ENCODE measurements at places on chromosomes 5 and 9. TPM values are rescaled to one million over a fixed set of nuclear protein-coding genes. Genes with fewer than 3 reads are reported as not detected.

SLC6A7 gene
- total RNA-seq: not detected

LCN9 gene
- not detected for total RNA-seq

GAS1 gene
- total RNA-seq: 0.22 TPM

MEF2C gene
- 6.5 TPM for total RNA-seq

ADGRD2 gene
- total RNA-seq: not detected

ADAMTSL1 gene
- not detected for total RNA-seq

QRFP gene
- total RNA-seq: not detected

ZNF169 gene
- 5.8 TPM for total RNA-seq

TMEM252 gene
- total RNA-seq: not detected

C5orf47 gene
- not detected for total RNA-seq

CMBL gene
- total RNA-seq: 17.0 TPM

OR1L1 gene
- total RNA-seq: not detected

CCDC107 gene
- 8.0 TPM for total RNA-seq

FRRS1L gene
- not detected for total RNA-seq

DOCK2 gene
- total RNA-seq: not detected

Data from Calu3 (cell line).